ENCODE measurements at places on chromosomes 7 and 10. TPM values are rescaled to one million over a fixed set of nuclear protein-coding genes. Genes with fewer than 3 reads are reported as not detected.

SYT15 gene
- 1.9 TPM for total RNA-seq

RTKN2 gene
- 1.2 TPM for total RNA-seq

- H3K4me3 ChIP-seq, result no peak overlapping the region
- no peak overlapping the region for H3K27ac ChIP-seq
- H3K36me3 ChIP-seq, result no peaks in the 10 kb centered on the region
- H3K4me1 ChIP-seq, result no peaks in the 10 kb centered on the region
Measured at GRCh38 chr7:20721086-20721810, 65.4 kb downstream of the SP8 start.

PON1 gene
- total RNA-seq, result not detected

ARMH3 gene
- total RNA-seq, result 36.5 TPM

GRCh38 chr10:44393051-44393630 is 8.2 kb upstream of the CXCL12 start:
- DNase-seq, result no peak
- no peaks in the 10 kb centered on the region for H3K4me1 ChIP-seq
- H3K27me3 ChIP-seq, result peaks cover 19% of the 10 kb centered on the region
- no peak overlapping the region for H3K4me3 ChIP-seq
- H3K36me3 ChIP-seq, result no peaks in the 10 kb centered on the region

DNA sequence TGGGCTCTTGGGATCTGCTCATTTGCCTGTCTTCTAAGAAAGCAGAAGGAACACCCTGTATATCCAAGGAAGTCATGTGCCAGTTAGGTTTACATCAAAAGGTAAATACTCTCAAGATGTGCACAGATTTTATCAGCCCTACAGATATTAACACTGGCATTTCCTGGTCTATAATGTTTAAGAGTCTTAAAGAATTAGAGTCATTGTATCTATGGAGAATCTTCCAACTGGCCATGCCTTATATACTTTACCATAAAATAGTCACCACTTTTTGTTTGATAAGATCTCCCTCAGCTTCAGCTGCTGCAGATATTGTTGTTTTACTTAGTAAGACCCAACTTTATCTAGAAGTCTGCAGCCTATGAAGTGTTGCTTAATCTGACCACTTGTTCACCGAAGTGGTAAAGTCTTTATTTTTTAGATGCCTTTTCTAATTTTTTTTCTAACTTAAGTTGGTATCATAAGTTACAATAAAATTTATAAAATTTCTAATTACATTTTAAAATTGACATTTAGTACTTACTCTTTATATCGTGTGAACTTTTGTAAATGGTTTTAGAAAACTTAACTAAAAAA is 58.5 kb downstream of the CPED1 start:
- no peak overlapping the region for H3K27ac ChIP-seq
- no peaks in the 10 kb centered on the region for H3K4me1 ChIP-seq
- H3K4me3 ChIP-seq, result no peak overlapping the region
- H3K27me3 ChIP-seq, result peaks cover 9% of the 10 kb centered on the region

DNA sequence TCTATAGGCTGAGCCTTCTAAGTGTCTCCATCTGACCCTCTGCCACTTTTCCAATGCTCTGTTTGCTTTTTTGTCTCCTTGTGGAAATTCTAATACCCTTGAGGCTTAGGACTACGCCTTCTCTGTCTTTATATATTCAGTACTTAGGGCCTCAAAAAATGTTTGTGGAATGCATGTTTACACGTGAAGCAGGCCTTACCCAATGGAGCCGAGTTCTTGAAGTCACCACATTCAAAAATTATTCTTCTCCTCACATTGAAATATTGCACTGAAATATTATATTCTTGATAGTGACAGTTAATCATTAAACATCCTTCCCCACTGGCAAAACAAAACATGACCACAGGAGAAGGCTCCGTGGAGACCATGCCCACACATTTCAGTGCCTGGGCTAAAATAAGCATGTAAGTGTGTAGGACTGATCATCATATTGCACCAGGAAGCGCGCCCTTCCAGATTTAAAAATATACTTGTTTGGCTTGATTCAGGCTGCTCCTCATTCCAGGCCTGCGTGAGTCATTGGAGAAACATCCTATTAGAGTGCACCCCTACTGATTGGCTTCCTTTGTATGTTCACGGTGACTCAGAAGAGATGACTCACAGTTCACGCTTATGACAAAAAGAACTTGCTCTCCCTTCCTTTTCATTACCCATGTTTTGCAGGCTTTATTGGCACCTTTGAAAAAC is 307.4 kb upstream of the AOAH start:
- H3K36me3 ChIP-seq, result peaks cover 15% of the 10 kb centered on the region
- peak overlapping the region; percentile 21 for H3K4me3 ChIP-seq
- H3K27me3 ChIP-seq, result no peaks in the 10 kb centered on the region

C7orf57 gene
- total RNA-seq, result 0.57 TPM

DNA sequence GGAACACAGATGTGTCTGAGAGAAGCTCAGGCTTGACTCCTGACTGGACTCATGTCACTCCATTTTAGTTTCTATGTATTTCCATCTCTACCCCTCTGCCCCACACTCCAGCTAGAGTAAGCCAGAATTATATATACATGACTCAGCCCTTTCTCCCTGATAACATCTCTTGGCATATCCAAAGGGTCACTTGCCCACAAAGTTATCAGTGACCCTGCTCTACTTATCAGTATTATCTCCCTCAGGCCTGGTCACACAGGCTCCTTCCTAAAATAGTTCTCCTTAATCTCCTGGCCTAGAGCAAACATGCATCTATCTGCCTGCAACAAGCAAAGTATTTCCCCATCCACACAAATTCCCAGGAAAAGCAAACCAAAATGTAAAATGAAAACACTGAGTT is 598.3 kb downstream of the SUGCT start:
- no peak overlapping the region for H3K4me3 ChIP-seq
- peaks cover 8% of the 10 kb centered on the region for H3K4me1 ChIP-seq
- H3K27me3 ChIP-seq, result no peaks in the 10 kb centered on the region
- peaks cover 4% of the 10 kb centered on the region for H3K36me3 ChIP-seq
- no peak overlapping the region for H3K27ac ChIP-seq

TMEM176B gene
- not detected for total RNA-seq

FAM25A gene
- not detected for total RNA-seq

FAM180A gene
- not detected for total RNA-seq

GRCh38 chr7:13532028-13532753 is 457.3 kb downstream of the ETV1 start:
- H3K27me3 ChIP-seq, result no peaks in the 10 kb centered on the region
- H3K27ac ChIP-seq, result no peak overlapping the region
- no peak overlapping the region for H3K4me3 ChIP-seq
- no peaks in the 10 kb centered on the region for H3K36me3 ChIP-seq
- no peak for DNase-seq

GRCh38 chr10:69732147-69732825 is 69.4 kb upstream of the COL13A1 start:
- no peak overlapping the region for H3K27ac ChIP-seq
- no peak overlapping the region for H3K4me3 ChIP-seq
- H3K27me3 ChIP-seq, result peaks cover 3% of the 10 kb centered on the region
- no peak for DNase-seq
- H3K4me1 ChIP-seq, result peaks cover 10% of the 10 kb centered on the region
- H3K36me3 ChIP-seq, result no peaks in the 10 kb centered on the region

- no peak for DNase-seq
- H3K27me3 ChIP-seq, result no peaks in the 10 kb centered on the region
- H3K27ac ChIP-seq, result no peak overlapping the region
Measured at GRCh38 chr7:135253851-135254771, 20.5 kb downstream of the STRA8 start.

DNA sequence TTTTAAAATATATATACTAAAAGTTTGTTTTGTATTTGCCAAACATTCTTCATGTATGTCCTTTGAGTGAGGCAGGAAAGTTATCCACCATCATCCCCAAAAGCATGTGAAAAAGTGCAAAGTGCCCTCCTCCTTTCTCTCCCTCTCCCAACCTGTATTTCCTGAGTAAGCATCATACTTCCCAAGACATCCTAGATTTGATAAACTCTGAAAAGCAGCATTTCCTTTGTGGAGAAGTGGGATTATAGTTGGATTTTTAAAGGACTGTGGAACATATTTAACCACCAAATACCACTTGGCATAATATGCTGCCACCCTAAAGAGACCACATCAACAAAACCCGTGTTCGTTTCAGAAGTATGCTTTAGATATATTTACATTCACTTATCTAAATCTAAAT is 36.9 kb downstream of the NET1 start:
- H3K4me3 ChIP-seq, result no peak overlapping the region
- no peak for DNase-seq
- H3K36me3 ChIP-seq, result peaks cover 14% of the 10 kb centered on the region
- H3K4me1 ChIP-seq, result peaks cover 8% of the 10 kb centered on the region
- no peaks in the 10 kb centered on the region for H3K27me3 ChIP-seq

GRCh38 chr10:48604991-48605508 is at the start of gene ARHGAP22:
Gene ARHGAP22, minus strand, starts transcription at chr10:48605073. Its CDS starts 277 bp downstream, at chr10:48604796.
- peaks cover 30% of the 10 kb centered on the region for H3K27me3 ChIP-seq
- H3K27ac ChIP-seq, result no peak within 1 kb of the TSS
- DNase-seq, result no peak
- no peak within 1 kb of the TSS for H3K4me3 ChIP-seq
- H3K36me3 ChIP-seq, result no peaks in the 10 kb centered on the region

- peaks cover 5% of the 10 kb centered on the region for H3K36me3 ChIP-seq
- no peak overlapping the region for H3K27ac ChIP-seq
- DNase-seq, result no peak
- no peak overlapping the region for H3K4me3 ChIP-seq
Measured at GRCh38 chr7:1523844-1524243, 6.7 kb upstream of the MAFK start.

DNA sequence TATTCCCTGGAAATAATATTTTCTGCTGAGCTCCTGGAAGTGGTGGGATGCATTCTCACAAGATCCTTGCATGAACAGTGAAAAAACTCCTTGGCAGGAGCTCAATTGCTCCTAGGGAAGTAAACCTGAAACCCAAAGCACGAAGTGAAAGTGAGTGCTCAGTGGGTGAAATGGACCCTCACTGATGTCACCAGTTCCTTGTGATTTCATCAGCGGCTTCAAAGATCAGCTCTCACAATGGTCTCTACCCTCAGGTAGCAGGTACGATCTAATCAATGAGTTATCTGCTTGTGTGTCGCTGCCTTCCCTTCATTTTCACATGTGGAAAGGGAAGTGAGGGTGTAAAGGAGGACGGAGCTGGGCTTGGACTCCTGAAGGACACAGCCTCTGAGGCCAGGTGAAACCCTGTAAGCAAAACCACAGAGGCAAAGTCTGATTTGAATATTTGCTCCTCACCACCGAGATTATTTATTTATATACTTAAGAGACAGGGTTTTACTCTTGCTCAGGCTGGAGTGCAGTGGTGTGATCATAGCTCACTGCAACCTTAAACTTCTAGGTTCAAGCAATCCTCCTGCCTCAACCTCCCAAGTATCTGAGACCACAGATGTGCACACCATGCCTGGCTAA is 255.4 kb upstream of the LYZL1 start:
- H3K4me3 ChIP-seq, result no peak overlapping the region
- no peaks in the 10 kb centered on the region for H3K36me3 ChIP-seq
- H3K27ac ChIP-seq, result no peak overlapping the region
- no peak for DNase-seq
- H3K27me3 ChIP-seq, result peaks cover 4% of the 10 kb centered on the region
- H3K4me1 ChIP-seq, result no peaks in the 10 kb centered on the region

DNA sequence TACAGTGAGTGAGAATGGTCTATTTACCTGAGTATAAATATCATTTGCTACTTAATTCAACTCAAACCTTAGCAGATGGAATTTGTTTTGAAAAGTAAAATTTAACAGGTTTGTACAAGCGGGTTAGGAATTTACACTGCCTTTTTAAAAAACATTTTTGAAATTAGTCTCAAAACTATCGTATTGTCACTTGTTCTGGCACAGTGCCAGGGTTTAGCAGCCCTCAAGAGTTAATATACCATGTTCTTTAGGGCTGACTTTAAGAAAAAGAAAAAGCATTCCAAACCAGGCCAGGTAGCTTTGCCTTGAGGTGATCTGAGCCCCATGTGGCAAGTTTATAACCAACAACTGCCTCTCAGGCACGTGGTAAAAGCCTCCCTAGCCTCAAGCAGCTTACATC is 17.8 kb downstream of the CCNJ start:
- no peak overlapping the region for H3K27ac ChIP-seq
- peaks cover 44% of the 10 kb centered on the region for H3K36me3 ChIP-seq
- no peak overlapping the region for H3K4me3 ChIP-seq
- no peak for DNase-seq
- peaks cover 28% of the 10 kb centered on the region for H3K4me1 ChIP-seq
- H3K27me3 ChIP-seq, result no peaks in the 10 kb centered on the region

DNA sequence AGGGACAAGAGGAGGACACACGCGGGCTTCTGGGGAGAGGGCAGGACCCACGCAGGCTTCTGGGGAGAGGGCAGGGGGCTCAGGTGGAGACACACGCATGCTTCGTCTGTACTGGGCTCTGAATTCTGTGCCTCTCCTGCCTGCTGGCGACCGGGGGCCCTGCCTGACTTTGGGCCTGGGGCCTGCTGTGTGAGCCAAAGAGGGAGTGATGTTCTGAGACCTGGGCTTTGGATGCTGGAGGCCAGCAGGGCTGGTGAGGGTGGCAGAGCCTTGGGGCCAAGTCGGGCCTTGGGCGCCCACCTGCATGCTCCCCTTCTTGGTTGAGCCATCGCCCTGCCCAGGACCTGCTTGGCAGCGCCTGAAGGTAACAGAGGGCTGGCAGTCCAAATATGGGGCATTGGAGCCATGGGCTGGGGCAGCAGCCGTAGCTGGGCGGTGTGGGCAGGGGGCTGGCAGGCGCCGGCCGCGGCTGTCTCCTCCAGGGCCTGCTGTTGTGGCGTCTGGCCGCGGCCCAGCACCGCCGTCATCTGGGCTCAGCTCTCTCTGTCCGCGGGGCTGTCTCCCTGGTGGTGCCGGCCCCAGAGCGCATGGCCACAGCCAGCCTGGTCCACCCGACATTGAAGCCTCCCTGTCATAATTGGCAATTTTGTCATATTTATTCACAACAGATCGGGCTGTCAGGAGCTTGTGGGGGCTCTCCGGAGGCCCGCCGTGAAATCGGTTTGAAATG is 78.9 kb downstream of the UNCX start:
- no peaks in the 10 kb centered on the region for H3K4me1 ChIP-seq
- H3K27ac ChIP-seq, result no peak overlapping the region
- peak; percentile 26 for DNase-seq
- H3K27me3 ChIP-seq, result peaks cover 1% of the 10 kb centered on the region
- H3K36me3 ChIP-seq, result no peaks in the 10 kb centered on the region

GRCh38 chr7:33996899-33997298 is 91.6 kb downstream of the BMPER start:
- H3K27me3 ChIP-seq, result no peaks in the 10 kb centered on the region
- no peak overlapping the region for H3K27ac ChIP-seq
- H3K4me3 ChIP-seq, result no peak overlapping the region
- peaks cover 6% of the 10 kb centered on the region for H3K4me1 ChIP-seq
- DNase-seq, result no peak
- no peaks in the 10 kb centered on the region for H3K36me3 ChIP-seq

- no peak overlapping the region for H3K4me3 ChIP-seq
- H3K4me1 ChIP-seq, result peaks cover 8% of the 10 kb centered on the region
- no peak overlapping the region for H3K27ac ChIP-seq
- no peak for DNase-seq
- peaks cover 5% of the 10 kb centered on the region for H3K27me3 ChIP-seq
Measured at GRCh38 chr10:33483124-33483815, 148.8 kb upstream of the NRP1 start.

AKR1C1 gene
- 1.0 TPM for total RNA-seq

GRCh38 chr10:119386666-119387065 is 155.9 kb downstream of the RGS10 start:
- no peak for DNase-seq
- no peak overlapping the region for H3K4me3 ChIP-seq
- H3K27ac ChIP-seq, result no peak overlapping the region
- H3K27me3 ChIP-seq, result no peaks in the 10 kb centered on the region

Data from natural killer cell treated with Interleukin-12 subunit alpha and Interleukin-12 subunit beta and Interleukin-15 and Interleukin-18, amount 100 ng/mL, for 72 hours (primary cell).